Epithelial cell of proximal tubule (primary cell): ENCODE measurements at places on chromosomes 1 and 21. TPM values are rescaled to one million over a fixed set of nuclear protein-coding genes. Genes with fewer than 3 reads are reported as not detected.

The C8A gene
- not detected in 2 replicates for total RNA-seq

The LAD1 gene
- 36.9 and 72.5 TPM in 2 replicates for total RNA-seq

The PTCH2 gene
- under 0.01 TPM in 1 of 2 replicates, not detected in the other for total RNA-seq

The CYP4A11 gene
- total RNA-seq: not detected in 2 replicates

The TMEM50B gene
- 22.2 and 39.8 TPM in 2 replicates for total RNA-seq

The AK5 gene
- 9.3 and 25.0 TPM in 2 replicates for total RNA-seq

- DNase-seq: no peak
These were observed 107.8 kb downstream of the NME7 start for GRCh38 chr1:169259816-169260215.

DNA sequence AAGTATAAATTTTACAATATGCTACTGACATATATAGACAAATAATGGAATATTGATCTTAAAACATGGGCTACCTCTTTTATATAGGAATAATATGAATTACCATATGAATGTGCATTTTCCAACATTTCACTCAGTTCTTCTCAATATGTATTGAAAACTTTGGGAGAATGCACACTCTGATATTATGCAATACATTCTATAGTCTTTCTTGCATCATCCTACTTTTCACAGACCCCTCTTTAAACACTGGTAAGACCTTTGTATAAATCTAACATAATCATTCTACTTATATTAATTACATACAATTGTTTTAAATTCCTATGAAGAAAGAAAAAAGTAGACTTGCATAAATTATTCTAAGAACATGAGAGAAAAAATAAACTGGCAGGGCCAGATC, 69.2 kb downstream of the NCAM2 start:
- DNase-seq: no peak

- no peak for DNase-seq
These were observed 22.7 kb downstream of the KRTAP10-1 start for GRCh38 chr21:44517175-44517899.

- DNase-seq: no peak
These were observed 21.0 kb upstream of the RAP1A start for GRCh38 chr1:111598544-111598943.

DNA sequence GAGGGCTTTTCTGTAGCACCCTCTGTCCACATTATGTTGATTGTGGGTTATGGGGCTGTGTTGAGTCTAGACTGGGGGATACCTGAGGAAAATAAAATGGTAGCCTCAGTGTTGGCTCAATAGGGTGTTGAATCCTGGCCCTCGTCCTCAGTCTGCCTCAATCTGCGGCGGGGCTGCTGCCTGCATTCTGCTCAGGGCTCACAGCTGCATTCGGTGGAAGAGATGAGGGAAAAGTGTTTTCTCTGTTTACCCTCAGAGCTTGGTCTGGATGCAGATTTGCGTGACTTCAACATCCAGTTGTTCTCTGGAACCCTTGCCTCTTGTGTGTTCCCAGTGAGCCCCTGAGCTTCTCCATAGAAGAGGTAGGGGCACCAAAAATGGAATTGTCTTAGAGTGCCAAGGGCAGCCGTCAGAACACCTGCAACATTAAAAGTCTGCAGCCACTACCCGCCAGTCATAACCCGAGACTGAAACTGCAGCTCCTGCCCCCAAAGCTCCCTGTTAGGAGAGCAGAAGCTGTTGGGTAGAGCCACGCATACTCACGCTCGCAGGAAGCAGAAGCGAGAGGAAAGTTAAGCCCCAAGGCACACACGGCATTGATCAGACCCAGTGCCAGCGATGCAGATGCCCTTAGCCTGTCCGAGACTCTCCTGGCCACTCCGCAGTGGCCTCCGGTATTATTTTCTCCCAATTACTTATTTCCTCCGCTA, 215.3 kb upstream of the C1orf174 start:
- DNase-seq: no peak

DNA sequence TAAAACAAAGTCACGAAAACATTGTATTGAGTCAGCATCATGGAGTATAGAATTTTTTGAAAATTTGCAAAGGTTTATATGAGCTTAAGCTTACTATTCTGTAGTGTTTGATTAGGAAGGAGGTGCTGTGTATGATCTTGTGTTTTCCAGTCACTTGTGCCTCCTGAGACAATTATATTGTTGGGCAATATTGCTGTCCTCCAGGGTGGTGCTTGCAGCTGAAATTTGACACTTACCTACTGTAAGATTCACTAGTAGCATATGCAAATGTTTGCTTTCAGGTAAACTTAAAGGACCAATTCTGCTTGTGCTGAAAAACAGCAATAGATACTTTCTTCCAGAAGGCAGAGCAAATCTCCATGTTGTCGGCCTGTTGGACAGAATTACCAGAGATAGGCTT, 268.0 kb downstream of the TGFB2 start:
- DNase-seq: no peak

DNA sequence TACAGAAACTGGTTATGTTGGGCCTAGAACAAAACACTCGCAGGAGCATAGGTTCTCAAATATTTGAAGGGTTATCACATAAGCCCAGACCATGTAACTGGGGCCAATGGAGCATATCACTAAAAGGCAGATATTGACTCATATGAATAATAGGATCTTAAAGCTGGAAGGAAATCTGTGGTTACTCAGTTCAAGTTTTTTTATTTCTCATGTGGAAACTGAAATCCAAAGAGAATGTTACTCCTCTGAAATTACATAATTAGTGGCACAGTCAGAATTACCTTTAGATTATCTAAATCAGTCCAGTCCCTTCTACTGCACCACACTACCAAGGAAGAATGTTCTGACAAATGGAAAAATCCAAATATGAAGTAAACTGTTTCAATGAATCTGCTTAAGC, 12.0 kb downstream of the SLAMF8 start:
- no peak for DNase-seq

DNA sequence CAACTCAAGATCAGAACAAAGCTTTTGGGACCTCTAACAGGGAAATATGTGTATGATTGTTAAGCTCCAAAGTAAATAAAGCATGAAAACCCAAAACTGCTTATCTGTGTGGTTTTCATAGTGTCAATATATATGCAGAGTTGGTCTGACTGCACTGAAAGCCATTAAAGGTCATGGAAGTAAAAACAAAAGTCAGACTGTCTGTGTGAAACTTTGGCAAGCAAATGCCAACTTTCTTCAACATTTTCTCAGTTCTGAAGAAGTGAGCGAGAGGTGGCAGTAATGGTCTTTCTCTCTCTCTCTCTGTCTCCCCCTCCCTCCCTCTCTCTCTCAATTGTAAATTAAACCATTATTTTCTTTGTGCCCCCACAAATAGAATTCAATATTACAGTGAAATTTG, 100.1 kb upstream of the S1PR1 start:
- no peak for DNase-seq

DNA sequence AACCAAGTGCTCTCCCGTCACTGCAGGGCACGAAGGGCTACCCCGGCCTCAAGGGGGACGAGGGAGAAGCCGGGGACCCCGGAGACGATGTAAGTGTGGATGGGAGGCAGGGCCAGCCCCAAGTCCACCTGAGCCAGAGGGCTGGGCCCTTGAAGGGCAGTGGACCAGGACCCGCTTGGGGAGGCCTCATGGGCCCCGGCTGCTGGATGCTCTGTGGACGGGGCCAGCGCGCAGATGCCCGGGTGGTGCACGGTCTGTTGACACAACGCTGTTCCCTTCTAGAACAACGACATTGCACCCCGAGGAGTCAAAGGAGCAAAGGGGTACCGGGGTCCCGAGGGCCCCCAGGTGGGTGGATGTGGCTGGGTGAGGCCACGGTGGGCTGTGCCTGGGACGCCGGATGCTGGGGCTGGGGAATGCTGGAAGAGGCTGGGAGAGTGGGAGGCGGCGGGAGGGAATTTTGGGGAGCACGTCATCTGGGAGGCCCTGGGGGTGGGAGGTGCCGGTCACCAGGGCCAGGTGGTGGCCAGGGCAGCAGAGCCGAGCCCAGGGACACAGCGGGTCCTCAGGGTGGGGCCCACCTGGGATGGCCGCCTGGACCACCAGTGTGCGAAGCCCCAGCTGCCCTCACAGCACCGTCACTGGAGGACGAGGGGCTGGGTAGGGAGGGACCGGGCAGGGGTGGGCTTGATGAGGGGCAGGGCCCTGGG, 17.5 kb downstream of the COL6A1 start:
- no peak for DNase-seq

DNA sequence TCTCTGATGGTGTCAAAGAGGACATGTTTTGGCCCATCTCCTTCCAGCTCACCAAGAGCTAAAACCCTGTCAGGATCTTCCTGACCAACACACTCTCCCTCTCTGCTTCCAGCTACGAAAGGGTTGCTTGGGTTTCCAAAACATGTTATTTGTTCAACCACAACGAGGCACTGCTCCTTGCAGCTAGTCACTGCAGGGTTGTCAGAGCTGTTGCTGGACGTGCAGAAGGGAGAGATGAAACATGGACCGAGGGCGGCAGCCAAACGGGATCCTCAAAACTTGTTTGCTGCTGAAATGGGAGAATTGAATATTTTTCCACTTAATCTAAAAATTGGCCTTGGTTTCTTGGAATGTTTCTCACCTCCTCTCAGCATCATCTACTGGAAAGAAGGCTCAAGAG, 12.4 kb downstream of the ZBTB18 start:
- no peak for DNase-seq

DNA sequence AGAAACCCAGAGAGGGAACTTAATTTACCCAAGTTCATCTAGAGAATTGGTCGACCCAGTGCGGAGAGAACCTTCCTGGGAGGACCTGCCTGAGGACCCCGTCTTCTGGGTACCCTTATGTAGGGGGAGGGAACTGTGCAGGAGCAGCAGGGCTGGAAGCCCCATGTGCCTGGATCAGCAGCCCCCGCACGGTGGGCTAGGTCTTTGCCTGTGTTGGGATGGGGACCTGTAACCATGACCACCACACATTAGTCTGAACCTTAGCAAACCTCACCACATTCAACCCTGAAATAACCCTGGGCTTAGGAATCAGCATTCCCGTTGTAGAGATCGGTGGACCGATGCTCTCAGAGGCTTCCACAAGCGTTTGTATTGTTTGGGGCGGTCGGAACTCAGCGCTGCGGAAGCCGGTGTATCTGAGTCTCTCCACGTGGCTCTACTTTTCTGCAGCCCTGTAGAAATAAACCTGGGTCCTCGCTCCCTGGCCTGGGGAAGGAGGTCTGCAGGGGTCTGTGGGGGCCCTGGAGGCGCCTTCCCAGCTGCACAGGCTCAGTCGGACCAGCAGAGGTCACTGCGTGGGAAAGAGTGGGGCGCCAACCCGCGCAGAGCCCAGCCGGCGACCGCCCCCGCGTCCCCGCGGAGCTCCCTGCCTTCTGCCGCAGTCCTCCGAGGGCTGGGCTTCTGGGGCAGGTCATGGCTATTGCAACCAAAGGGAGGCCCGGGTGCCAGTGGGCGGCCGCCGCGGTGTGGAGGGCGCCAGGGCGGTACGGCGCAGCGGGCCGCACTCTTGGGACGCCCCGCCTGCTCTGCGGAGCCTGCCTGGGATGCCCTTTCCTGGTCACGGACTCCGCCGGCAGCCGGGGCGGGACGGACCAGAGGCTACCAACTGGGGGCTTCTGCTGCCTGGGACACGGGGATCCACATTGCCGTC, 36.2 kb upstream of the KCNA10 start:
- DNase-seq: no peak

GRCh38 chr1:119986007-119986497, 83.4 kb downstream of the NOTCH2 start:
- DNase-seq: no peak
